ENCODE measurements at places on chromosomes 2 and 18. TPM values are rescaled to one million over a fixed set of nuclear protein-coding genes. Genes with fewer than 3 reads are reported as not detected.

The C2orf80 gene
- not detected for total RNA-seq

The PIEZO2 gene
- not detected for total RNA-seq

The VWC2L gene
- total RNA-seq = not detected

The EFHD1 gene
- 1.0 TPM for total RNA-seq

The DYNAP gene
- not detected for total RNA-seq

The PCARE gene
- not detected for total RNA-seq

The MPPE1 gene
- 61.2 TPM for total RNA-seq

The STARD6 gene
- total RNA-seq = not detected

The PMAIP1 gene
- 155 TPM for total RNA-seq

The EFR3B gene
- 0.93 TPM for total RNA-seq

The TRIM43 gene
- not detected for total RNA-seq
